ENCODE measurements at places on chromosomes 12 and 14.

DNA sequence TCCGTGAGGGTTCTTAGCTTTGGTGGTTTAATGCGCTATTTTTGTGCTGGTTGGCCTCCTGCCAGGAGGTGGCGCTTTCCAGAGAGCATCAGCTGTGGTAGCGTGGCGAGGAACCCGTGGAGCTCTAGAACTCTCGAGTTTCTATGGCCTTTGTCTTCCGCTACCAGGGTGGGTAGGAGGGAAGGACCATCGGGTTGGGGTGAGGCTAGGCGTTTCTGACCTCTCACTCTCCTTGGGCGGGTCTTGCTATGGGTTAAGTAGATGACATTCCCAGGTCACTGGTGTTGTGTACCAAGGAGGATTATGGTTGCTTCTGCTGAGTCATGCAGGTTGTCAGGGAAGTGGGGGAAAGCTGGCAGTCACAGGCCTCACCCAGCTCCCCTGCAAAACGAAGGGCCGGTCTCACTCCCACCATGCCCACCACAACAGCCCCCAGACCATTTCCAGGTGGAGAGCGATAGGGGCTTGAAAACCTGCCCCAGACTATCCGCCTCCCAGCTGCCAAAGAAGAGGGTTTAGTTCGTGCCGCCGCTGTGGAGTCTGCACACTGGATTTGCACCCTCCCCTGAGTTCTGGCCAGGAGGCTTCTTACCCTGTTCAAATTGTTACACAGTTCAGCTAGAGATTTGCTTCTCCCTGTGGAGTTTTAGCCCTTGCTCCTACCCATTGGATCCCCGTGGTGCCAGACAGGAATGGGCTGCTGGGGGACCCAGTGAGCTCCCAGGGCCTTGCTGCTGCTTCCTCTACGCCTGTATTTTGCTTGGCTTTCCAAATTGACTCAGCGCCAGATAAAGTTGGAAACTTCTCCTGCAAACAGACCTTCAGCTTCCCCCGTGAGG lies 21.9 kb downstream of the RNFT2 start:
- no peak for DNase-seq

- no peak for DNase-seq
Observed at GRCh38 chr12:10612984-10613348, 443 bp downstream of the MAGOHB start.

GRCh38 chr12:124769163-124769530 lies 94.5 kb downstream of the SCARB1 start:
- no peak for DNase-seq

GRCh38 chr12:53143355-53143754 lies 37.2 kb upstream of the ZNF740 start:
- DNase-seq = no peak

- no peak for DNase-seq
Observed at GRCh38 chr12:31005256-31005943, 68.3 kb upstream of the DDX11 start.
